ENCODE measurements at places on chromosomes 2 and 18. TPM values are rescaled to one million over a fixed set of nuclear protein-coding genes. Genes with fewer than 3 reads are reported as not detected.
A peak's percentile ranks its signal among the peaks of the same experiment; 100 is the strongest.

Gene EPB41L3
- total RNA-seq = 47.0 TPM

Gene QPCT
- 1.2 TPM for total RNA-seq

Gene STK11IP
- 28.5 TPM for total RNA-seq

Gene IL36RN
- not detected for total RNA-seq

Gene TLX2
- not detected for total RNA-seq

Gene ABI2
- total RNA-seq = 48.1 TPM

DNA sequence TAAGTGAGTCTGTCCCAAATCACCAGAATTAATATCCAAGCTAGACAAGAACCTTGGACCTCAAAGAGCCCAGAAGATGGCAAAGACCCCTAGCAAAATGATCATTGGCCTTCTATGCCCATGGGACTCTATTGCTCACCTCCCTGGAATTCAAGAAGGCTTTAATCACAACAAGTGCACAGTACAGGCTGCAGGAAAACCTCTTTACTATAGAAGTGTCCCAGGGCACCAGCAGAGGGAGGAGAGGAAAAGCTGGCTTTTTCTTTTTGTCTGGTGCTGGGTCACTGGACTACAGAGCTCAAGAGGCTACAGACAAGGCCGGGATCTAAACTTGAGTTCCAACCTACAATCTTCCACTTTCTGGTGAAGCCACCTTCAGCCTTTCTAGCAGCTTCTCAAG, 88.3 kb upstream of the PPP1CB start:
- H3K36me3 ChIP-seq = no peaks in the 10 kb centered on the region
- peak overlapping the region; percentile 95 for H3K27ac ChIP-seq
- H3K4me3 ChIP-seq = no peak overlapping the region

GRCh38 chr2:145273840-145274239, 753.9 kb upstream of the ZEB2 start:
- H3K27me3 ChIP-seq = no peaks in the 10 kb centered on the region
- no peak overlapping the region for H3K27ac ChIP-seq
- no peak overlapping the region for H3K4me3 ChIP-seq
- no peak for DNase-seq
- no peaks in the 10 kb centered on the region for H3K36me3 ChIP-seq
- H3K4me1 ChIP-seq = peaks cover 3% of the 10 kb centered on the region

DNA sequence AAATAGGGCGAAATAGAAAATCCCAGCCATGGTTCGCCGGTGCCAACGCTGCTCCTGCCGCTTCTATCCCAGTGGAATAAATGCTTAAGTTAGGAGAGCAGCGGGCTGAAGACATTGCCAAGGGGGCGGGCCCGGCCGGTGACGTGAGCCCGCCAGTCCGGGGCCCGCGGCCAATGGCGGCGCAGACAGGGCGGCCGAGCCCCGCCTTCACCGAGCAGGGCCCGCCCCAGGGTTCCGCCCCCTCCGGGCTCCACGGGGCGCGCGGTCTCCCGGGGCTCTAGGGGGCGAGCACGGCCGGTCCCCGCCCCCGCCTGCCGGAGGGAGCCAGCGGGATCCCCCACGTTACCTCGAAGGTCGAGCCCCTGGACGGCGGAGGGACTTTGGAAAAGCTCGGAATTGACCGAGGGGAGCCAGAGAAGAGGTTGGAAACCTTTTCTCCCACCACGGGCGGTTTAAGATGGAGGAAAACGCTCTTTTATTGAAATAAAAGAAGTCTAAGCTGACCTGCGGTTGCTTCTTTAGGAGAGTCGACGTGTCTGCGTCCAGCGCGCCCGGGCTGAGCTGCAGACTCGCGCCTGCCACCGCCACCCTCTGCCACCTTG, at the start of gene EPHA4:
EPHA4 (minus strand) TSS at position 86 of the 602 bp plus-strand sequence; CDS start at position 30, 56 bp downstream.
- peak within 1 kb of the TSS; percentile 92 for H3K4me3 ChIP-seq
- peak within 1 kb of the TSS; percentile 93 for H3K27ac ChIP-seq
- H3K27me3 ChIP-seq = peaks cover 21% of the 10 kb centered on the region
- H3K4me1 ChIP-seq = peaks cover 37% of the 10 kb centered on the region
- no peak for DNase-seq
- H3K36me3 ChIP-seq = no peaks in the 10 kb centered on the region

DNA sequence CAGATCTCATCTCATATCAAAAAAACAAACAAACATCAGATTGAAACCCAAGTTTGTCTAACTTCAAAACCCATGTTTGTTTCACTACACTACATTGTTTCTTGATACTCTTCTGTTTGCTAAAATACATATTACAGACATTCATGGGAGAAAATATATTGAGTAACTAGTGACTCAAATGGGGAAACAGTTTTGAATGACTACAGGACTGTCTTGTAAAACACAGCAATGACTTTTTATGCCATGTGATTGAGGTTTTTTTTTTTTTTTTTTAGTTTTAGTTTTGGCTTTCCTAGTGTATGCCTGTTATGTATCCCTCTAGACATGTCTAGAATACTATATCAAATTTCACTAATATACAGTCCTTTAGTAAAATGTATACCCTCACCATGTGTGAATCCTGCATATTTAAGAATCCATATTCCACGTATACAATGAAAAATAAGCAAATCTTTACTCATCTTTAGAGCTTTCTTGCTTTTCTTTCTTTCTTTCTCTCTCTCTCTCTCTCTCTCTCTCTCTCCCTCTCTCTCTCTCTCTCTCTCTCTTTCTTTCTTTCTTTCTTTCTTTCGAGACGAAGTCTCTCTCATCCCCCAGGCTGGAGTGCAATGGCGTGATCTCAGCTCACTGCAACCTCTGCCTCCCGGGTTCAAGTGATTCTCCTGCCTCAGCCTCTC, 46.6 kb upstream of the SERTAD2 start:
- peaks cover 41% of the 10 kb centered on the region for H3K4me1 ChIP-seq
- no peak for DNase-seq
- no peak overlapping the region for H3K4me3 ChIP-seq

- no peaks in the 10 kb centered on the region for H3K4me1 ChIP-seq
- DNase-seq = no peak
- H3K4me3 ChIP-seq = no peak overlapping the region
- H3K27ac ChIP-seq = no peak overlapping the region
- no peaks in the 10 kb centered on the region for H3K27me3 ChIP-seq
- H3K36me3 ChIP-seq = no peaks in the 10 kb centered on the region
Observed at GRCh38 chr18:577643-578375, 2.4 kb upstream of the CETN1 start.

- no peak overlapping the region for H3K4me3 ChIP-seq
- no peaks in the 10 kb centered on the region for H3K4me1 ChIP-seq
- H3K27ac ChIP-seq = no peak overlapping the region
- DNase-seq = no peak
Observed at GRCh38 chr2:98026292-98026691, 30.5 kb upstream of the TMEM131 start.

DNA sequence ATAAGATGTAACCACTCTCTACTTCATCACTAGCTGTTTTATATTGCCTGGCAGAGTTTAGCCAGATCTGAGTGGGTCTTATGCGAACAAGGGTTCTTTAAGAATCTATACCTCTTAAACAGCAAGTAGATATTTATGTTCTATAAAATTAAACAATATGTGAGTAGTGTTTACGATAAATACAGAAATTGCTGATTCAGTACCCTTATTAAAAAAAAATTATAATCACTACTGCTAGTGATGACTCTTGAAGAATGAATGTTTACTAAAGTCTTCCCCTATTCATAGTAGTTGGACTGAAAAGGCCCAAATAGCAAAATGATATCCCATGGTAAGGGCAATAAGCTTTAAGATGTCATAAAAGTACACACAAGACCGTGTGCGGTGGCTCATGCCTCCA, 98.7 kb upstream of the DTNB start:
- H3K27ac ChIP-seq = no peak overlapping the region
- DNase-seq = no peak
- H3K4me1 ChIP-seq = peaks cover 8% of the 10 kb centered on the region
- H3K4me3 ChIP-seq = no peak overlapping the region
- H3K27me3 ChIP-seq = no peaks in the 10 kb centered on the region
- H3K36me3 ChIP-seq = peaks cover 25% of the 10 kb centered on the region

GRCh38 chr2:159140070-159140769, 146.3 kb downstream of the WDSUB1 start:
- H3K4me1 ChIP-seq = peaks cover 62% of the 10 kb centered on the region
- peaks cover 4% of the 10 kb centered on the region for H3K36me3 ChIP-seq
- no peaks in the 10 kb centered on the region for H3K27me3 ChIP-seq
- no peak overlapping the region for H3K4me3 ChIP-seq

GRCh38 chr2:222899413-222900181, 38.8 kb downstream of the ACSL3 start:
- peaks cover 61% of the 10 kb centered on the region for H3K4me1 ChIP-seq
- DNase-seq = no peak

DNA sequence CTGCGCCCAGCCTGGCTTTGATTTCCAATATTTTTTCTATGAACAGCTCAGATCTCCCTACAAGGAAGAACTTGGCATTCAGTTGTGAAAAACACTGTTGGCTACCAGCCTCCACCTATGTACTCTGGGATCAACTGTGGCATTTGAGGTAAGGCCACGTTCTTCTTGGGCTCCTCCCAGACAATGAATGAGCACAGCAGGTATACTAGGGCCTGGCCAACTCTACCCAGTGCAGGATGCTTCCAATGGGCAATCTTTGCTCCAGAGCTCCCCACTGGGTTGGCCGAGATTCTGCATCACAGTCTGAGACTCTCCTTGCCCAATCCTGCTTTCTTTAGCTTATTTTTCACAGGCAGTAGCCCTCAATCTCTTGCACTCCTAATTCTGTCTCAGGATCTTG, 75.9 kb downstream of the TMEM131 start:
- H3K27ac ChIP-seq = no peak overlapping the region
- no peaks in the 10 kb centered on the region for H3K4me1 ChIP-seq
- H3K27me3 ChIP-seq = no peaks in the 10 kb centered on the region
- H3K4me3 ChIP-seq = no peak overlapping the region

DNA sequence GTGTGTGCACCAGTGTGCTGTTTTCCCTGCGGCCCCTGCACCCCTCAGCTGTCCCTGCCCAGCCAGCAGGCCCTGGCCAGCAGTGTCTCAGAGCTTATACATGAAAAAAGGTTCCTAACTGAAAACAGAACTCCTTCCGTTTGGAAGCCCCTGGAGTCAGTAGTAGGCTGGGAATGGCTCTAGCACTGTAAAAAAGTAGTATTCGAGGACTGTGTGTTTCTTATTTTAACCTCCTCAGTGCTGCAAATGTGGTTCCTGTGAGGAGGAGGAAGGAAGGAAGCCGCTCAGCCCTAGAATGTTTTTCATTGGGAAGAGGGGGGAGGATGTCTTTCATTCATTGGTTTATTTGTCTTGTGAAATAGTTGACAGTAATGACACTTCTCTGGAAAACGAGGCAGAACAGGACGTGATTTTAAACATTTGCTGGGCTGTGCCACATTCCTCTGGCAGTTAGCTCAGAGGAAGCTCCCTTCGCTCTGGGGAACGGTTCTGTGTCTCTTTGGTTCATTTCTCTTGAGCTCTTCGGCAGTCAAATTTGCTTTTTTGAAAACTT, 103.5 kb downstream of the SPTBN1 start:
- H3K27ac ChIP-seq = peak overlapping the region; percentile 98
- peaks cover 84% of the 10 kb centered on the region for H3K4me1 ChIP-seq
- H3K4me3 ChIP-seq = peak overlapping the region; percentile 85

- H3K36me3 ChIP-seq = peaks cover 5% of the 10 kb centered on the region
- no peaks in the 10 kb centered on the region for H3K27me3 ChIP-seq
- peaks cover 31% of the 10 kb centered on the region for H3K4me1 ChIP-seq
- H3K27ac ChIP-seq = peak overlapping the region; percentile 96
- no peak for DNase-seq
Observed at GRCh38 chr2:10042301-10043161, 819 bp upstream of the KLF11 start.

- H3K4me1 ChIP-seq = peaks cover 20% of the 10 kb centered on the region
- peak overlapping the region; percentile 34 for H3K27ac ChIP-seq
- no peaks in the 10 kb centered on the region for H3K27me3 ChIP-seq
- no peaks in the 10 kb centered on the region for H3K36me3 ChIP-seq
- H3K4me3 ChIP-seq = peak overlapping the region; percentile 87
Observed at GRCh38 chr2:119679526-119679837, 481 bp downstream of the TMEM177 start.

DNA sequence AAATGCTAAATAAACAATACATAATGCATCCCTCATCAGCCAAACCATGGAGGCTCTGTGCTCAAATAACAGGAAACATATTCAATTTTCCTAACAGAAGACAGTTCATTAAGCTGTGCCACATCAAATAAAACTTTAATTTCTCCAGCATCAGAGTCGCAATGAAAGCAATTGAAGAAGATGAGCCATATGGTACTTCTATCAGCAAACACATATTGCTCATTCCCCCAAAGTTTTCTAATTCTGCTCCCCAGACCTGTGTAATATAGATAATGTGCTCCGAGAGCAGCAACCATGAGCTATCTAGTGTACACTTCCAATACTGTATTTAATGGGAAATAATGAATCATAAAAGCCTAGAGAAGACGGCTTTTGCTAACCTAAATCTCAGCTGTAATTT, 263.2 kb downstream of the MEIS1 start:
- H3K4me3 ChIP-seq = no peak overlapping the region
- H3K27ac ChIP-seq = no peak overlapping the region
- no peak for DNase-seq
- peaks cover 33% of the 10 kb centered on the region for H3K27me3 ChIP-seq
- H3K36me3 ChIP-seq = no peaks in the 10 kb centered on the region

- no peaks in the 10 kb centered on the region for H3K4me1 ChIP-seq
- no peak overlapping the region for H3K4me3 ChIP-seq
- no peaks in the 10 kb centered on the region for H3K27me3 ChIP-seq
- no peak overlapping the region for H3K27ac ChIP-seq
- DNase-seq = peak; percentile 64
- peaks cover 25% of the 10 kb centered on the region for H3K36me3 ChIP-seq
Observed at GRCh38 chr2:71602115-71602495, 148.7 kb downstream of the DYSF start.

DNA sequence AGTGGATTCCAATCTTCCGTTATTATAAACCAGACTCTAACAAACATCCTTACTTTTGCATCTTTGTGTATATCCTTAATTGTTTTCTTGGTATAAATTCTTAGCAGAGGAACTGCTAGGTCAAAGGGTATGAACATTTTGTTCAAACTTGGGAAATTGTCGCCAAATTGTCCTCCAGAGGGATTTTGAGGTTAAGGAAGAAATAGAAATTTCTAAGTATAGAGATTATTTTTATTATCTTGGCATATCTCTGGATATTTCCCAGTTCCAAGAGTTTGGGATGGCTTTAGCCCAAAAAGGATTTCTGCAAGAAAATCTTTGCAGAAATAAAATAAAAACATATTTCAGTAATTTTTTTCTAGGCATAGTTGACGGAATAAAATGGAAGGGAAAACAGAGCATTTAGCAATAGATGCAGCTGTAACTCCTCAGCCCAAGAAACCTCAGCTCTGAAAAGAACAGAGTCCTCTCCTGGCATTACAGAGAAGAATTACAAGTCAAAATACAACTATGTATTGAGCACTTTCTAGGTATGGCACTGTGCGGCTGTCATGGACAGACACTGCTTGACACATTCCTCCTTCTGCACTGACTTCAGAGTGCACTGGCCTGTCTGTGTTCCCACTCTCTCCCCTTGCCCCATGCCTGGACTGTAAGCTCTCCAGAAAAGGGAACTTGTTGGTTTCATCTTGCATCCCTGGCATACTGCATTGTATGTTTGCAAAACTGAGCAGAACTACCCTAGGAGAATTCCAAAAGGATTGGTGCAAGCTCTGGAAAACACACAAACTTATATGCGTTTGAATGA, 117.3 kb upstream of the STON1 start:
- H3K4me1 ChIP-seq = peaks cover 10% of the 10 kb centered on the region
- H3K4me3 ChIP-seq = no peak overlapping the region
- DNase-seq = no peak
- no peaks in the 10 kb centered on the region for H3K36me3 ChIP-seq
- H3K27me3 ChIP-seq = no peaks in the 10 kb centered on the region
